NCI-H2029 treated with DMSO at 0.1 percent for 48 hours (cell line): ENCODE measurements at places on chromosomes 6 and 20.

- no peak for DNase-seq
Observed at GRCh38 chr6:46948699-46949098, 27.0 kb upstream of the ADGRF5 start.

- DNase-seq, result no peak
Observed at GRCh38 chr6:30151580-30151979, 9.4 kb downstream of the TRIM10 start.

GRCh38 chr20:24033151-24033550 is 44.6 kb upstream of the GGTLC1 start:
- DNase-seq, result no peak

DNA sequence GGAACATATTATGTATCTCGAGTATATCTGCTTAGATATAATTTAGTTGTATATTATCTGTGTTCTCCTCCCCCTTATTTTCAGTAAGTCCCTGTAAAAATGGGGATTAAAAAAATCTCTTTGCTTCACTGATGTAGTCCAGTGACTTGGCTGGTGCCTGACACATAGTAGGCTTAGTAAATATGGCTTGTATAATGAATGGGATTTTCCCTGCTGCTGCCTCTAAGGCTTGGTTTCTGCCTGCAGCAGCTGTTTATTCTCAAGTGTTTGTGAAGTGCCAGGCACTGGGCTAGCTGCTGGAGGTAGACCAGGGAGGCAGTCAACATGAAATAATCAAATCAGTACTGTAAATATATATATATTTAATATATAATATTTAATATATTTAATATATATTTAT is 1.6 kb upstream of the ZFP64 start:
- peak; percentile 59 for DNase-seq

GRCh38 chr6:151081656-151082055 is 158.1 kb upstream of the AKAP12 start:
- DNase-seq, result no peak

DNA sequence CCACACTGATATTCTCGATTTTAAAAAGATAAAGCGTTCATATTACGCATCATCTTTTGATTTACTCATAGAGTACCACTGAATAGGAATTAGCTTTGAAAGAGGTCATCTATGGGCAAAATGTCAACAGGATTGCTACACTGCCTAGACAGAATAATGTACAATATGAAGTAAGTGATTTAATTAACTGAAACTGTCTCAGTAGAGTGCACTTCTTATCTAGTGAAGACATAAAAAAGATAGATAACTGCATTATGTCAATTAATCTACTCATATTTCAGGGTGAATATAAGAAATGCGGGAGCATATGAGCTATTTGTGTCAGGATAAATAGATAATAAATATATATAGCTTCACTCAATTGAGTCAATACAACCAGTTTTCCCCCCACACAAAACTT is 723.9 kb downstream of the EYS start:
- no peak for DNase-seq

DNA sequence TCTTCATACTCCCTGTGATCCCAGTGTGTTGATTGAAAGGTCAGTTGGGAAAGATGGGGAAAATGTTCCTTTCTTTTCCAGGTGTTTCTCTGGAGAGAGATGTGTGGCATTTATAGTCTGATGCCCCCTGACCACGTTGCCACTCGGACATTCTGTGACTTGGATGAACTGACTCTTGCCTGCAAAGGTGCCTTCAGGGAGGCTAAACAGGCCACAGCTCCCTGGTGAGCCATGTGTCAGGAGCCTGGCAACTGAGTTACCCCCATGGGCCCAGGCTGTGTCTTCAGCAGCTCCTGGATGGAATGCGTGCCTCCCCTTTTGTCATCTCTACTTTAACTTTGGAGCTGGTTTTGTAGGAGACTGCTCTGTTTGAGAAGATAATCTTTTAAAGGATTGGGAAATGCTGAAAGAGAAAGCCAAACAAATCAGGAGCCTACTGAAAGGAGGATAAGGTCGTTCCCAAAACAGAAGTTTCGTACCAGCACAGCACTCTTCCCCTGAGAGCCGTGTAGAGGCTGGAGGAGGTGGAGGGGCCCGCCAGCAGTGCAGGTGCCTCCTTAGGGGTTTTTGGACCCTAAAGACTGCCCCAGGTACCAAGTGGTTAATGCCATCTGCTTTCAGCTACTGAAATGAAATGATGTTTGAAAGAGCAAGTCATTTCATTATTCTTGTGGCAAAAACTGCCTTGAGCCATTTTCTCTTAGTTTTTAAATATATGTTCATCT is 322.8 kb downstream of the ZFAND3 start:
- DNase-seq, result no peak

DNA sequence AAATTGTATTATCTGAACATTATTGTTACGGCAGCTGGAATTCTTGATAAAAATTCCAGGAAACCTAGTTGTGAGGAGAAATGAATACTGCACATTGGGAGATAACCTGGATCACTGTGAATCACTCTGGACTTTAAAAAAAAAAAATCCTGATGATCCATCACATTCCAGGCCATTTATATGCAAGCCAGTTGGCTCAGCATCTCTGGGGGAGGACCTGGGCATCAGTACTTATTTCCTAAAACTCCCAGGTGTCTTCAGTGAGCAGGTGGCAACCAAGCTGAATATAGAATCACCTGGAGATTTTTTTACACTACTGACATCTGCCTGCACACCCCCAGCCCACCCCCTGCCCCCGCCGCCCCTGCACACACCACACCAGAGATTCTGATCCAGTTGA is 39.1 kb upstream of the SIRT5 start:
- DNase-seq, result no peak

- DNase-seq, result no peak
Observed at GRCh38 chr6:39327507-39327906, 5.0 kb upstream of the KCNK16 start.

DNA sequence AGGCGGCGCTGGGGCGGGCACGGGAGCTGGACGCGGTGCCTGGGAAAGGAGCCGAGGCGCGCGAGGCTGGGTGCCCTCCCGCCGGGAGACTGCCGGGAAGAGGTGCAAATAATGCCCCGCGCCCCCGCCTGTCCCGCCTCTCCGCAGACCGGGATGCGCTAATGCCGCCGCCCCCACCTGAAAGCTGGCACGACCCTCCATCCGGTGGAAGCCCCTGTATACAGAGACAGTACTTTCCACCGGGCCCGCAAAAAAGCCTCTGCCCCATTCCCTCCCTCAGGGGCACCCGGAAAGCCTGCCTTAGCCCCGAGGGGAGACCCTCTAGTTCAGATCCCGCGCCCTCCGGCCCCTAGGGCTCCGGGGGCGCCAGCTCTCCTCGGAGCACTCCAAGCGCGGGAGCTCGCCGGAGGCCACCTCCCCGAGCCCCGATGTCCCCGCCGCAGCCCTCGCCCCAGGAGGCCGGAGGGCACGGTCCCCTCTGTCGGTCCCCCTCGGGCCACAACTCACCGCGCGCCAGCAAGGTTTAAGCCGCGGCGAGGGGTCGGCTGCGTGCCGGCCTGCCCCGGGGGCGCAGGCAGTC is 1.2 kb downstream of the GRM4 start:
- DNase-seq, result no peak

DNA sequence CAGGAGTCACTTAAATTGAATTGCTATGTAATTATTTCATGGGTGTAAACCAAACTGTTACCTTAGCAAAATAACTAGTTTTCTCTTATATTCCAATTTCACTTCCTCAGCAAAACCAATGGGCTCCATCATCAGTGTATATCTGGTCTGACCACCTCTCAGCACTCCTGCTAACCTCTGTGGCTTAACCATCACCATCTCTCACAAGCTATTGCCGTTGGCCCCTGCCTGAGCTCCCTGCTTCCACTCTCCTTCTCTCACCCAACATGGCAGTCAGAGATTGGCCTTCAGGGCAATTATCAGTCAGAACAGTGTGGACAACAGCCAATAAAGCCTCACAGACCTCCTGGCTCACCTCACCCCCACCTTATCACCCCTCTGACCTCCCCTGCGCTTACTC is 124.0 kb downstream of the CARMIL1 start:
- DNase-seq, result no peak

- no peak for DNase-seq
Observed at GRCh38 chr6:24980507-24981385, 45.0 kb upstream of the RIPOR2 start.

GRCh38 chr6:164889980-164890379 is 419.4 kb downstream of the C6orf118 start:
- no peak for DNase-seq

DNA sequence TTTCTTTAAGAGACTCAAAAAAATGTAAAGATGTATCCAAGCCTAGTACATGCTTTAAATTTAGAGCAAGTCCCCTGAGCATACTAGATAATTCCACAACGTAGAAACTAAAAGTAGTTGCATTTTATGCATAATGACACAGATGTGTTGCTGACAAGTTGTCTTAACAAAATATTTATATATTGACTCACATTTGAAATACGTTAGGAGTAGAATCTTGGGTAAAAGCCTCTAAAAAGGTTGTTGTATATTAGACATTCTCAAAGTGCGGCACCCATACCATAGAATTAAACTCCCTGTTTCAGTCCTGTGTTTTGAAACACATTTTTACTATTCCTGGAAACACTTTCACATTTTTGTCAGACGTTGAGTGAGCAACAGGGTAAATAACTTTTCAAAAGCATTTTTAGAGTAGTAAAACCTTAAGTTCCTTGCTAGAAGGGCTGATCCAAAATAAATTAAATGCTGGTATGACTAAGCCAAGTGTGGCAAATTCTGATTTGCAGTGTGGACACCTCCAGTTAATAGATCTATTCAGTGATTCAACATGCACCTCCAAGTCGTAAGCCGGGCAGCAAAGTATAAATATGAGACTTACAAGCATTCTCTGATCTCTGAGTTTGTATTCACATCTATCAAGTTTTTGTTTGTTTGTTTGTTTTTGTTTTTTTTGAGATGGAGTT is 97.5 kb downstream of the GMDS start:
- no peak for DNase-seq

DNA sequence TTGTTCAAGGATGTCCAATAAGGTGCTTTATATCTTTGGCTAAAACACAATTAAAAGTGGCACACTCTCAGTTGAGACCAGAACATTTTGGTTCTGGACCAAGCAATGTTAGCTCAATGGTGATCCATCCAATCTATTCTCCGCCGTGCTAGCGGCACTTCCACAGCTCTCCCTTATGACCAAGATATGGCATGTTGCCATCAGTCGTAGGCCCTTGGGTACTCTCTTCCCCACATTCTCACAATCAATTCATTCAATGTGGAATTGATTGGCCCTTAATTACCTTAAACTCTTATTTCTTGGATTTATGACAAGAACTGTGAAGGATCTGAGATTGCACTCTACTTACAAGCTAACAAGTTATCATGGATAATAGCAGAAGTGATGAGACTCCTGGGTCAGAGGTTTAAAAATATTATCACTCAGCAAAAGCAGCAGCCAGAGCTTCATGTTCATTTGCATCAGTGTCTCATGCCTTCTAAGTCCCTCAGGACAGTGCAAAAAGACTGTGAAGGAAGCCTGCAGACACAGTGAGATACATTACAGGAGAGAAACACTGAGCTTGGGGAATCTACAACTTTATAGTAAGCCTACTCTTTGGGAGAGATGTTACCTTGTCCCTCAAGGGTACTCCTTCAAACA is 80.0 kb upstream of the ARG1 start:
- DNase-seq, result no peak

- no peak for DNase-seq
Observed at GRCh38 chr6:156250593-156250992, 526.6 kb upstream of the ARID1B start.

- peak; percentile 99 for DNase-seq
Observed at GRCh38 chr6:1724124-1724523, 114.4 kb downstream of the FOXC1 start.

DNA sequence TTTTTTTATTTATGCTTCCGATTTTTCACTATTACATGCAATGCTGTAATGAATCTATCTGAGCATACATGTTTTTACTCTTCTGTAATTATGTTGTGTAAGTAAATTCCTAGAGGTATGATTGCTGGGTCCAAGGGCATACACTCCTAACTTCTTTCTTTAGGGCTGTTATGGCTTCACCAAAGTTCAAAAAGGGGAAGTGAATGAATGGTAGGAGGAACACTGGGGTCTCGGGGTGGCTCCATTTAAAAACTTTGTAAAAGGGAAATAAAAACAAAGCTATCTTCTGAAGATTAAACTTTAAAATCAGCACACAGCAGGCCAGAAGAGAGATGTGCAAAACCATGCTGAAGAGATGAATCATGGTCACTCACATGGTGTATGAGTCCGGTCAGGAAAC is 289.1 kb upstream of the SUPT3H start:
- no peak for DNase-seq

DNA sequence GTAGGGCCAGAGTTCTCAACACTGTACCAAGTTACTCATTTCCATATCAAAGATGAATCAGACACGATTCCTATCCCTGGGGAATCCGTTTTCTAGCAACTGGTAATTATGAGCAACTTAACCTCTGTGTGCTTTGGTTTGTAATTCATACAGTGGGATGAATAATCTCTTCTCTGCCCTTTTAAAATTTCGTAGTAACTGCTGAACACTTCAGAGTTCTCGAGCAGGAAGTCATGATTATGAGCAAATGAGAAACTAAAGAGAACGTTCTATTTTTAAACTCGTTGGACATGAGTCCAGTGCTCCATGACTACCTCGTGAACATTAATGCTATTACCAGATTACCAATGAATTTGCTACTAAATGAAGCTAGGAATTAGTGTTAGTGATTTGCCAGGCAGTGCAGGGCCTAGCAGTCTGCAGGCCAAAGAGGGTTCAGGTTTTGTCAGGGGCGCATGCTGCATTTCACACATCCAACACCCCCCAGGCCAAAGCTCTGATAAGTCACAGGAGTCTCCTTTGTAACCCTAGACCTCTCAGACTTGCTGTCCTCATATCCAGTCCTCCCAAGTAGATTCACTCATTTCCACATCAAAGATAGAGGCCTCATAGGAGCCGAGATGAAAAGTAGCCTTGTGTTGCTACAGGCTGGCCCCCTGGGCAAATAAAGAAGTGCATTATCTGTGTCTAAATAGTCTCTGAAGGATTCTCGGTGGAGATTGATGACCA is 45.8 kb upstream of the VSTM2L start:
- no peak for DNase-seq
